ENCODE measurements at places on chromosomes 12 and 14.

DNA sequence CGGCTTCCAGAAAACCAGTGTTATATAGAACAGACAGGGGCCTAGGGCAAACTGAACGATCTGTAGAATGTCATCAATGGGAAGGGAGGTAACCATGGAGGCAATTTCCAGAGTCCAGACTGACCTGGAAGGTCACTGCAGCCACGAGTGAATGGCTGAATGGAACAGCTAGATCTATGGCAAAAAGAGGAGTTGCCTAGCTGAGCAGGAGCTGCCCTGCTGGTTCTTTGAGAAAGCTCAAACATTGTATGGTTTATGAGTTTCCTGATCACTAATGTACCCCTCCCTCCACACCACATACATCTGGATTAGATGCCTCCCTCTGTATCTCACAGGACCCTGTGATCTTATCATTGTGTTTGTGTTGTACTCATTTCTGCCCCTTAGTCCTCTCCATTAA is 1.0 kb upstream of the RERG start:
- DNase-seq, result no peak

DNA sequence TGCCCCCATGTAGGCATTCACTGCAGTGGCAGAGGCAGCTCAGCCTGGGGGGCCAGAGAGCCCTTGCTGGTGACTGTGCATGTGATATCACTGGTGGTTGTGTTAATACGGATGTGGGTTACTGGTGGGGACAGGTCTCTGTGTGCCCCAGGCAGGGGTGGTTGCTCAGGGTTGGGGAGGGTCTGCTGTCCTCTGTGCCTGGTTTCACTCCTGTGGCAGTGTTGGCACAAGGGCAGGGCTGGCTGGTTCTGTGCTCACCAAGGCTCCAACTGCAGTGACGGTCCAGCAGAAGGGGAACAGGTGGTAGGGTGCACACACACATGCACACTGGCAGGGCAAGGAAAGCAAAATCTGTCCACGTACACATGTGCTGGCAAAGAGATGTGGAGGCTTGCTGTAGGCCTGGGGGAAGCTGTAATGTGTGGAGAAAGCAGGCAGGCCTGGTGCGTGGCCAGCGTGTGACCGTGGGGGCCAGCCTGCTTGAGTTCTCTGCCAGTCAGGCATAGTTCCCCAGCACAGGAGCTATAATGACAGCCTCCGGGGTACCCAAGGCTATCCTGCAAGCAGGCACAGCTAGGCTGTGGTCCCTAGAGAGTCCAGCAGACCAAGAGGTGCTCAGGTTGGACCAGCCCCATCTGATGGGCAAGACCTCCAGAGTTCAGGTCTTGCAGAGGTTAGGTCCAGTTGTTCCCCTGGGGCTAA is 254.6 kb downstream of the FBXL14 start:
- no peak for DNase-seq

DNA sequence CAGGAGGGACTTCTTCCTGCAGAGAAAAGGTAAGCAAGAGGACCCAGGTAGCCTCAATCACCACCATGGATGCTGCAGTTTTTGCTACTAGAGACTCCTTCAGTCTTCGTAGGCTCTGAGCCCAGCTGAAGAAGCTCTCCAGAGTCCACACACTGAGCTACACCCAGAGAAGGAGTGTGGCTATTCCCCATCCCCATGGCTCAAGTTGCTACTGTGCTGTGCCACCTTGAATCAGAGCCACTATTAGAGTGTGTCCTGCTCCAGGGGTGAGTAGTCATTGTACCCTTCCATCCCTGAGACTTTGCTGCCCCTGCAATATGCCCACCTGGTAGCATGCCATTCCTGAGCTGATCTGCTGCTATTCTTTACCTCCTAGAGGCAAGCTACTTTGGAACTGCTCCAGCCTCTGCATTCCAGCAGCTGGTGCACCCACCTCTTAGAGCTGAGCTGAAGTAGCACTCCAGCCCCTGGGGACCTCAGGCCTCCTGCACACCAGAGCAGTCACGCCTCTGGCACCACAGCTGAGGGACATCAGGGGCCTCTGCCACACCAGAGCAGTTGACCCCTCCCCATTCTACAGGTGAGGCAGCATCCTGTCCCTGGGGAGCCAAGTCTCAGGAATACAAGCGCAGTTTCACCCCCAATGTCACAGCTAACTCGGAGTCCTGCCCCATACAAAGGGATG is 213.0 kb downstream of the TRHDE start:
- DNase-seq, result no peak

GRCh38 chr12:20420557-20420956 is 52.2 kb downstream of the PDE3A start:
- DNase-seq, result no peak

DNA sequence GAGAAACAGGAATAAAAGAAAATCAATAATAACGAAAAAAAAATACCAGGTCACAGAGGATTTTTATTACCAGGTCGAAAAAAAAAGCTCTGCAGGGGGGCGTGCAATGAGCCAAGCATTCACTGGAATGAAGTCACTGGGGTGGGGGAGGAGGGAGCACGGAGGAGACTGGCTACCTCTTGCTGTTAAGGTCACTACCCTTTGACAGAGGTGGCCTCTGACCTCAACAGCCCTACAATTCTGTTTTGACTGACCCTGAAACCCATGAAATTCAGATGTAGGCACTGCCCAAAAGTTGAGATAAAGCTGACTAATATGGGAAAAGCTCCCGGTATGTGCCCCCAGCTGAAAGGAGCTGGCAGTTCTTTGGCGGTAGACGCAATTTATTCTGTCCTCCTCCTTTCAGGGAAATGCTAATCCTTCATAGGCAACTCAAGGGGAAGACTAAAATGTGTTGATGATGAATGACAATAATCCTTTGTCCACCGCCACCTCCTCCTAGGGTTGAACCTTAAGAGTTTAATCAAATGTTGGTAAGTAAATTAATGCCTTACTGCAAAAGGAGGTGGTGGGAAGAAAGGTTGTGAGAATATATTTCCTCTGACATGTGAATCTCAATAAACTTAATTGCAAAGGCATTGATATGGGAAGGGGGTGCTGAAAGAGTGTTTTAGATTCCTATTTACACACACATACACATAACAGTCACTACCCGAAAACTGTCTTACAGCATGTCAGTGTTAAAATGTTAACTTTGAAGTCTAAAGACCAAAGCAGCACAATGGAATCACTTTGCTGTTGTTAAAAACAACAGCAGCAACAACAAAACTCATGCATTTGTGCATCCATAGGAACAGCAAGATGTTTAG is 6.3 kb upstream of the RIC8B start:
- DNase-seq, result no peak

DNA sequence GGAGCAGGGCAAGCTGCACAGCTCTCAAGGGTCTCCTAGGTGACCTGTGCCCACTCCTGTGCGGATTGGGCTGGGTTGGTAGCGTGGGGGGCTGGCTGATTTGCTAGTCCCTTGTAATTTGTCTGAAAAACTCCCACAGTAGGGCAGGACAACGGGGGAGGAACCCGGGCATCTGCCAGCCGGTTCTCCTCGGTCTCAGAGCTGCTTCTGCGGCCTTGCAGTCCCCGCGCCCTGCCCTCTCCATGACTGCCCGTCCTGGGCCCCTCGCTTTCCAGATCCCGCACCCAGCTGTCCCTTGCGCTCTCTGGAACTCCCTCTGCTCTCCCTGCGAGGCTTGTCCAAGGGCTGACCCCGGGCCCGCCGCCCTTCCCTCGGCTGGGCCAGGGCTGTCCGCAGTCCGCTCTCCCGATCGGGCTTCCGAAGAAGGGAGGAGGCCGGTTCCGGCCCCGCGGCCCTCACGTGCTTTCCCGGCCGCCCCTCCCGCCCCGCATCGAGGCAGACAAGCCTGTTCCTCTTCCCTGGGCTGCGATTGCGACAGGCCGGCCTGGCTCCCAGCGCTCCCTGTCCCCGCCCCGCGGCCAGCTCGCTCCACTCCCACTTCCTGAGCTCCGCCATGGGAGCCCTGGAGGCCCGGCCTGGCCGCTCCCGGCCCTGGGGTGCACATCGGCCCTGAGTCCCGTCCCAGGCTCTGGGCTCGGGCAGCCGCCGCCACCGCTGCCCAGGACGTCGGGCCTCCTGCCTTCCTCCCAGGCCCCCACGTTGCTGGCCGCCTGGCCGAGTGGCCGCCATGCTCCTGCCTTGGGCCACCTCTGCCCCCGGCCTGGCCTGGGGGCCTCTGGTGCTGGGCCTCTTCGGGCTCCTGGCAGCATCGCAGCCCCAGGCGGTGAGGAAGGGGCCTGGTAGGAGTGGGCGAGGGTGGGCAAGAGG is at the start of gene LTBR:
TSS of gene LTBR (plus strand) at position 591 of the 927 bp plus-strand sequence. CDS start at position 788, 197 bp downstream.
- DNase-seq, result peak; percentile 79

GRCh38 chr14:32709027-32709426 is 229.7 kb upstream of the NPAS3 start:
- DNase-seq, result no peak

GRCh38 chr14:92253381-92253894 is 69.5 kb upstream of the SLC24A4 start:
- DNase-seq, result no peak

GRCh38 chr12:62044450-62045135 is 215.6 kb upstream of the USP15 start:
- no peak for DNase-seq

DNA sequence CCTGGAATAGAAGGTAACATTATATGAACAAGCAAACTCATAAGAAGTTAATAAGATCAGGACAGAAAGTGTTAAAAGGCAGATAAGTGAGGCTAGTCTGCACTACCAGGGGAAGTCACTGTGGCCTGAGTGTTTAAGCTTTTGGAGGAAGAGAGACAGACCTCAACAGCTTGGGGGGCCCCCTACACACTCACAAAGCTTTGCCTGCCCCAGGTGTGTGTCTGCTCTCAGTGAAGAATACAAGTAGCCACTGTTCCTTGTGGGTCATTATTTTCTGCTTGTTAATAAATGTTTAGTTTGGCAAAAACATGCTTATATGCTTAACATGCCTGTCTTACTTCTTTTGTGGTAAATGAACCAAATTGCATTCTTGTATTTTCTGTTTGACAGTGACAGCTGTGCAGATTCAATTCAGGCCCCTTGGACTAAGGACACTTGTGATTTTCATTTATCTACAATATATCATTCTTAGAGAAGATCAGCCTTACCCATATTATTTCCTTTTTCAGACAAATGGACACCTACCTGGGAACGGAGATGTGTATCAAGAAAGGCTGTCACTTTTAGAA is 50.7 kb upstream of the C12orf71 start:
- DNase-seq, result no peak

- DNase-seq, result no peak
Measured at GRCh38 chr14:94992046-94992445, 165.3 kb downstream of the DICER1 start.

DNA sequence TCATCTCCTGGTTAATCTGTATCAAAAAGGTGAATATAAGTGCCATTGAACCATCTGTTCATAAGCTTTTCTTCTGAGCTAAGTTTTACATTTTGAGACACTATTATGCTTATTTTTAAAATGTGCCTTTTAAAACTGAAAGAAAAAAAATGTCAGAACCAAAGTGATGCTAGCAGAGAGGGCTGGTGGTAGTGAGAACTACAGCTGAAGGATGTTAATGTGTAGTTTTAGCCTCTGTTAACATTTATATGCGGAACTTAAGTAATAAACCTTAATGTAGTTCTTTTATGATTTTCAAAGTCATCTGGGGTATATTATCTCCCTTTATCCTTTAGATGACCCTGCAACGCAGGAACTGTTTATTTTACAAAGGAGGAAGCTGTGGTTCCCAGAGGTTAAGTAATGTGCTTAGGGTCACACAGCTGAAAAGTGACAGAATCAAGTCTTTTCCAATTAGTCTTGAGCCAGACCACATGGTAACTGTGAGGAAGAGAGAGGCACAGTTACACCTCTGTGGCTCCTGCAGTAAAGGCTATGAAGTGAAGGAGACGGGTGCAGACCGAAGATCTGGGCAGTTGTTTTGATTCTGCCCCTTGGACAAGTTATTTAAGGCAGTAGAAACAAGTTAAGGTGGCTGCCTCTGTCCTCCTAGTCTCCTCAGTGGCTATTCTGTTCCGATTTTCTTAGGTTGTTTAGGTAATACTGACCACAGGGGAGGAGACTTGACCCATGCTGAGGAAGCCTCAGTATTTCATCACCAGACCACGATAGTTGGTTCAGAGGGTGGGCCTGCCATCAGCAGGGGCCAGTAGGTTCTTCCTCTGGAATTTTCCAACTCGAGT is 23.9 kb downstream of the GNG2 start:
- DNase-seq, result no peak

GRCh38 chr12:49929581-49929980 is 21.0 kb upstream of the AQP2 start:
- DNase-seq, result no peak

- no peak for DNase-seq
Measured at GRCh38 chr12:130847112-130847511, 8.1 kb upstream of the STX2 start.

GRCh38 chr14:93276031-93276716 is 56.7 kb downstream of the BTBD7 start:
- no peak for DNase-seq

- no peak for DNase-seq
Measured at GRCh38 chr12:71888521-71888920, 49.0 kb downstream of the TBC1D15 start.

DNA sequence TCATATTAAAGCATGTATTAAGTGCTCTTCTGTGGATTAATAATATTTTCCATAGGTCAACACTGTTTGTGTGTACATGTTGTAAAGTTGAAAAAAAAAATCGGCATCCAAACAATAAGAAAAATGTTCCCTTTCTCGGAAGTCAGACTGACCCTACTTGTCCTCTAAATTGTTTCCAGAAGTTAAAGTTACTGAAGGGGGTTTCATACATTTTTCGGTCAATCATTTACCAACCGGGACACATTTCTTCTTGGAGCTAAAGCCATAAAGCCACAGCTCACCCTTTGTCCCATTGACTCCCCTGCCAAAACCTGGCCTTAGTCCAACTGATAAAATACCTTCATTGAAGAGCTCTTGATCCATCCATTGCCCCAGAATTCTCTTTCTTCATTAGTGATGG is 230.0 kb downstream of the ANO2 start:
- DNase-seq, result no peak

DNA sequence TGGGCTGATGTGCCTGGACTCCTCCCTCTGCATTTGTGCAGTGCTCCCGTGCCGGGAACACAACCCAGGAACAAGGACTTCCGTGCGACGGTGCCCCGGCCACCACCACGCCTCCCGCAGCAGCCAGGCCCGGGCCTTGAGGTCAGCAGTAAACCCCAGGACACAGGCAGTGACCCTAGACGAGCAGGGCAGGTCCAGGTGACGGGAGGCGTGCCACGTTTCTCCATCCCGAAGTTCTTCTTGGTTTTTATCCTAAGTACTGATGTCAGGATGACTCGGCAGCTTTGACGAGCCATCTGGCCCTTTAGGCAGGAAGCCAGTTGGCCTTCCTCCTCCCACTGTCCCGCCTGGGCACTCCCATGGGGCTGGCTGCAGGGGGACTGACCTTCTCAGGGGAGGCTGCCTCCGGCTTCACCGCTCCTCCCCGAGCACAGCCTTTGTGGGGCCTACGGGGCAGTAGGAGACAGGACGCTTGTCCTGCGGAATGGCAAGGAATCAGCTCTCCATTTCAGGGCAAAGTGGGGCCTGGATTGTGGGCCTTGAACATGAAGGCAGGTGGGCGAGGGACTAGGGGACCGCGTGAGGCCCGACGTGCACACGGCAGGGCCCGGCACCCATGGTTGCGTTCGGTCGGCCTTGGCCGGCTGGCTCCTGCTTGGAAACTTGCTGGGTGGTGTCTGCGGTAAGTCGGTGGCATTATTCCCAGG is 94.1 kb downstream of the FBXL14 start:
- no peak for DNase-seq

GRCh38 chr12:10131111-10131690 is 1.2 kb upstream of the CLEC7A start:
- DNase-seq, result no peak

All from CD4-positive, alpha-beta T cell treated with Interferon alpha-2 for 1 hour (primary cell).